ENCODE measurements at places on chromosomes 4 and X. TPM values are rescaled to one million over a fixed set of nuclear protein-coding genes. Genes with fewer than 3 reads are reported as not detected.

The USP17L15 gene
- total RNA-seq, result not detected

The CSN3 gene
- not detected for total RNA-seq

The CNGA1 gene
- not detected for total RNA-seq

The CT45A5 gene
- total RNA-seq, result not detected

The HPGD gene
- 0.26 TPM for total RNA-seq

The ADAM29 gene
- not detected for total RNA-seq

The PAGE4 gene
- not detected for total RNA-seq

The NXF2B gene
- total RNA-seq, result not detected

The PABPC5 gene
- total RNA-seq, result 4.4 TPM

The PAGE2B gene
- total RNA-seq, result not detected
